ENCODE measurements at places on chromosomes 12 and 14. TPM values are rescaled to one million over a fixed set of nuclear protein-coding genes. Genes with fewer than 3 reads are reported as not detected.

- no peak for DNase-seq
Measured at GRCh38 chr12:20716037-20716436, 20.9 kb downstream of the SLCO1C1 start.

The OR11G2 gene
- not detected for total RNA-seq

The KLHDC1 gene
- total RNA-seq = 3.8 TPM

The ADAMTS20 gene
- not detected for total RNA-seq

The IRAK3 gene
- 8.5 TPM for total RNA-seq

The NID2 gene
- total RNA-seq = 9.7 TPM

The HSPB8 gene
- total RNA-seq = 1.4 TPM

DNA sequence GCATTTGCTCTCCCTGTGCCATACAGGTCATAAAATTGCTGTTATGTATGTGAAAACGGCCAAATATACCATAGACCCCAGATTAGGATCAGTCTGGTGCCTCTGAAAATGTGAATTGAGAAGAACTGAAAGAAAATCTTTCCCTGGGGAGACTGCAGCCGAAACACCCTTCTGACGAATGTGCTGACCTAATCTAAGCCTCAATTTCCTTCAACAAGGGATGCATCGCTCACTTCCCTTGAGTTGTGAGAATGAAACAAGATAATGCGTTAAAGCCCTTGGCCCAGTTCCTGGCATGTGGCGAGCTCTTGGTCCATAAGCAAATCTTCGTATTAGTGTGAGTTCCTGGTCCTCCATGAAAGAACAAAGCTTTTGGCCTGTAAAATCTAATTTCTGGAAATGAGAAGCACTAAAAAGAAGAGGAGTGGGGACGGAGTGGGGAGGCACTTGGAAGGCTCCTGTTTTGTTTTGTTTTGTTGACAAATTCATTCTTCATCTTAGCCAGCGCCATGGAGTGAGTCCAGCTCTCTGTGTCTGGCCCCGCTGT, 49.5 kb upstream of the RTRAF start:
- no peak for DNase-seq

- DNase-seq = no peak
Measured at GRCh38 chr12:112810235-112810917, 18.8 kb downstream of the RPH3A start.

DNA sequence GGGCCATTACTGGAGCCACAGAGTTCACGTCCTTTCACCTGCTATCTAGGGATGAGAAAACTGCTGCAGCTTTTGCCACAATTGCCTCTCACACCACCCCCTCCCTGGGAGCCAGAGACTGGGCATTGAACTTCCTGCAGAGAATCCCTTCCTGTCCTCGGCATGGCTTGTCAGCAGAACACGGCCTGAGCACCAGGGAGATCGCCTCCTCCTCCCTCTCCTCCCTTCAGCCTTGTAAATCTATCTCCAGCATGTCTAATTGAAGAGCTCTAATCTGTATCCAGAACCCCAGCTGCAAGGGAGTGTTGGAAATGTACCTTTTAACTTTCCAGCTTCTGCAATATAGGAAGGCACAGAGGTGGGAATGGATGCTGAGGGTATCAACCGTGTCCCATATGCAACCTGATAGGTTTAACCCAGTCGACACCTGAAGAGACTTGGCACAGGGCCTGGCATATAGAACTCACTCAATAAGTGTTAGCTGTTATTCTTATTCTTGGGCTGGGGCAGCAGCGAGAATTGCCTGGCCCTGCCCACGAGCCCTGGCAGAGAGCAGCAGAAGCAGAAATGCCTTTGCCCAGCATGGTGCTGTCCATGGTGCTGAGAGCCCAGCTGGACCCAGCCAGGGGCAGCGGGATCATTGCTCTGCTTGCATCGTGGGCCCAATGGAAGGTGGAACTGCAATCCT, 26.8 kb downstream of the TMEM63C start:
- DNase-seq = peak; percentile 72

- DNase-seq = no peak
Measured at GRCh38 chr12:27394676-27395075, 51.9 kb upstream of the SMCO2 start.

DNA sequence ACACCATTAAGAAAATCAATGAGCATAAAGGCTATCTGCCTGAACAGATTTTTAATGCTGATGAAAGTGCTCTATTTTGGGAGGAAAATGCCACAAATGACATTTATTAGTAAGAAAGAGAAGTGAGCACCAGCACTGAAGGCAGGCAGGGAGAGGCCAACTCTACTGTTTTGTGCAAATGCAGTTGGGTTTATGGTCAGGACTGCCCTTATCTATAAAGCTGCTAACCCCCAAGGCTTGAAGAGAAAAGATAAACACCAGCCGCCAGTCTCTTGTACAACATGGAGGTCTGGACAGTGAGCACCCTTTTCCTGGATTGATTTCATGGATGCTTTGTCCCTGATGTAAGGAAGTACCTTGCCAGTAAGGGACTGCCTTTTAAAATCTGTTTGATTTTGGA, 246.8 kb upstream of the SFSWAP start:
- no peak for DNase-seq

The SOX5 gene
- not detected for total RNA-seq

GRCh38 chr14:95197551-95197950, 40.2 kb upstream of the DICER1 start:
- DNase-seq = no peak

- no peak for DNase-seq
Measured at GRCh38 chr14:85574853-85575616, 45.1 kb downstream of the FLRT2 start.

DNA sequence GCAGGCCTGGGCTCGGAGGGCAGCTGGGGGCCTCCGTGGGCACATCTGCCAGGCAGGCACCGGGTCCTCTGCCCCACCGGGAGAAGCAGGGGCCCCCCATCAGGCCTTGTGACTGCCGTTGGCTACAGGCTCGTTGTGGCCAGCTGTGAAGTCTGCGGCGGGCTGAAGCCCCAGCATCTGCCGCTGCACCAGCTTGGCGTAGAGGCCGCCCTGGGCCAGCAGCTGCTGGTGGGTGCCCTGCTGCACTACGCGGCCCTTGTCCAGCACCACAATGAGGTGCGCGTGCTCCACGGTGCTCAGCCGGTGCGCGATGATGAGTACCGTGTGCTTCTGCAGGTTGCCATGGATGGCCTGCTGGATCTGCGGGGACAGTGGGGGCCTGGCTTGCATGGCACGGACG, 33.9 kb upstream of the VPS37B start:
- DNase-seq = no peak

DNA sequence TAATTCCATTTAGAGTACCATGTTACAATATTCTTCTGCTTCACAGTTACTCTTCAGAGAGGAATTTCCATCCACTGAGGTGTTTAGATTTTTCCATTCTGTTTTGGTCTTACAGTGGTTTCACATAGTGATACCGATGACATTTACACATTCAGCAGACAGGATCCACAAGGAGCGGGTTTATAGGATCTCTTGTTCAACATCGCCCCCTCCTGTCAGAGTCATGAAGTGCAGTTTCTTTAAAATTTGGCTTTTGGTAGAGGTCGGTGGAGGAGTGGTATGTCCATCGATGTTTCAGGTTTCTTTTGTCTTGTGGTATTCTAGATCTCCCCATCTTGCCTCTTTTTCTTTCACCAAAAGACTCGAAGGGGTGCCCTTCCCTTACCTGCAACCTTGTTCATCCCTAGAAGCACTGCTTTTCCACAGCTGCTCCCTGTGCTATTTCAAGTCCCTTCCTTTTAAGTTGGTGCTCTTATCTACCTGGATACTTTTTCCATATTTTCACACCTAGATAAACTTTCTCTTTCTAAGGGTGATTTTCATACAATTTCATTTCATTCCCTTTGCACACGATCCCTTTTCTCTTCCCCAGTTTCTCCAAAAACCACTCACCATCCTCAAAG, 181.3 kb downstream of the ITPR2 start:
- DNase-seq = peak; percentile 79

- DNase-seq = peak; percentile 87
Measured at GRCh38 chr12:123457980-123458779, at the start of gene SNRNP35. Gene SNRNP35, plus strand, starts transcription at chr12:123458139. Its CDS starts 7,402 bp downstream, at chr12:123465541.

GRCh38 chr14:52950898-52951680, at the start of gene FERMT2:
Gene FERMT2, minus strand, starts transcription at chr14:52951050. Its CDS starts 482 bp downstream, at chr14:52950568.
- DNase-seq = peak; percentile 93

- no peak for DNase-seq
Measured at GRCh38 chr14:104868811-104869572, 3.9 kb downstream of the CEP170B start.

DNA sequence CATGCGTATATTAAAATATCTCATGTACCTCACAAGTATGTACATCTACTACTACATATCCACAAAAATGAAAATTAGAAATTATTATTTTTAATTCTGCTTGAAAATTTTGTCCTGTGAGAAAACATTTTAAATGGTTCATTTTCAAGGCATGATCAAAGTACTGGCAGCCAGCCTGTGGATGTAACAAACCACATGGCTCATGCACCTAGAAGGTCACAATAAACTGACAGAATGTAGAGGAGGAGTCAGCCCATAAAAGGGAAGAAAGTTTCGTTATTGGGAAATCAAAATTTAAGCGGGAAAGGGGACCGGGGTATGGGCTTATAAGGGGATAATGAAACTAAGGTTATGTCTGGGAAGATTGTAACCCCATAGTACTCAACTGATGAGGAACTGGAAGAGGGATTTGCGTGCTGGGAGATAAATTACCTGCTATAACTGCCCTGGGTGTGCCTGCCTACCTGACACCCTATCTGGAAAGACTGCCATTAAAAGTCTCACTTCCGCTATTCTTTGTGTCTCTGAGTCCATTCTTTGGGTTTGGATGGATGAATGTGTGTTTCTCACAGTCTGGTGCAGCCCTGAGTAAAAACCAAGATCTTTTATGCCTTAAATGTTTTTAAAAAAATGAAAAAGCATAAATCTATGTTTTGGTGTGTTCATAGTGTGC, 62.2 kb upstream of the PCED1B start:
- DNase-seq = no peak

GRCh38 chr14:50792634-50793068, 38.3 kb downstream of the NIN start:
- DNase-seq = no peak

The OAS1 gene
- total RNA-seq = 13.5 TPM

The CLEC14A gene
- total RNA-seq = 90.1 TPM

- no peak for DNase-seq
Measured at GRCh38 chr14:84991021-84991420, 538.9 kb upstream of the FLRT2 start.

DNA sequence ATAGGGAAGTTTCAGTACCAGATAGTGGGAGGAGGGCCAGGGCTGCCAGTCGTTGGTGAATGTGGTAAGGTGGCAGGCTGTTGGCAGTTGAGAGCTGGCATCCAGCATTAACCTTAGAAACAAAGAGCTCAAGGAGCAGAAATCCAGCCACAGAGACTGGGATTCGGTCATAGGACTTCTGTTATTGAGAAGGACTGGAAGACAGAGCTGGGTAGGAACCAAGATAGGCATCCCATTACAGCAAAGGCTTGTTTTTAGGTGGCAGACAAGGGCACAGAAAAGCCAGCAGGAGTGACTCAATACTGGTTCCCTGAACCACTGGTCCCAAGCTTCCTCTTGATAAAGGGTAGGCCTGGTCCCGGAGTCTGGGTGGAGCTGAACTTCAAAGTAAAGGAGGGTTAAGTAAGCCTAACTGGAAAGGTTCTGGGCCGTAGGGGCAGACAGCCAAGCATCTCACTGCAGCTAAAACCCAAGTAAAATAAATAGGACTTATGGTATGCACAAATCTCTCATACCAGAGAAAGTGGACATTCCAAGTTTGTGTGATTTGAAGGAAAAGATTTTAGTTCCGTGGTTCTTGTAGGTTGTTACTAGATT, 147.9 kb downstream of the ETV6 start:
- peak; percentile 27 for DNase-seq

The FGD4 gene
- 9.2 TPM for total RNA-seq

DNA sequence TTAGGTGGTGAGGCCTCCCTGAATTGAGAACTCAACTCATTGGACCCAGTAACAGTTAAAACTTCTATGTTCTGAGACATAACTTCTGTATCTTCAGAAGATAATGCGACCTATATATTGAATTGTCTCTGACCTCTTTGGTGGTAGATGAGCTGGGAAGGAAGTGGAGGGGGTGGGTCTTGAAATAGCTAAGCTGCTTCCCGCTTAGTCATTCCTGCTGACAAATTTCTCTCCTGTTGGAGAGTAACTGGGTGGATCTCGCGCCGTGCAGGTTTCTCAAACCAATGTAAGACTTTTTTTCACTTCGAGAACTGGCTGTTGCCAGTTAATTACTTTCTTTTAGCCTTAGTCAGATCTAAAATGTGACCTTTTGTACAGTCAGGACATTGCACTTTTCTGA, 100.8 kb downstream of the PPHLN1 start:
- peak; percentile 93 for DNase-seq

DNA sequence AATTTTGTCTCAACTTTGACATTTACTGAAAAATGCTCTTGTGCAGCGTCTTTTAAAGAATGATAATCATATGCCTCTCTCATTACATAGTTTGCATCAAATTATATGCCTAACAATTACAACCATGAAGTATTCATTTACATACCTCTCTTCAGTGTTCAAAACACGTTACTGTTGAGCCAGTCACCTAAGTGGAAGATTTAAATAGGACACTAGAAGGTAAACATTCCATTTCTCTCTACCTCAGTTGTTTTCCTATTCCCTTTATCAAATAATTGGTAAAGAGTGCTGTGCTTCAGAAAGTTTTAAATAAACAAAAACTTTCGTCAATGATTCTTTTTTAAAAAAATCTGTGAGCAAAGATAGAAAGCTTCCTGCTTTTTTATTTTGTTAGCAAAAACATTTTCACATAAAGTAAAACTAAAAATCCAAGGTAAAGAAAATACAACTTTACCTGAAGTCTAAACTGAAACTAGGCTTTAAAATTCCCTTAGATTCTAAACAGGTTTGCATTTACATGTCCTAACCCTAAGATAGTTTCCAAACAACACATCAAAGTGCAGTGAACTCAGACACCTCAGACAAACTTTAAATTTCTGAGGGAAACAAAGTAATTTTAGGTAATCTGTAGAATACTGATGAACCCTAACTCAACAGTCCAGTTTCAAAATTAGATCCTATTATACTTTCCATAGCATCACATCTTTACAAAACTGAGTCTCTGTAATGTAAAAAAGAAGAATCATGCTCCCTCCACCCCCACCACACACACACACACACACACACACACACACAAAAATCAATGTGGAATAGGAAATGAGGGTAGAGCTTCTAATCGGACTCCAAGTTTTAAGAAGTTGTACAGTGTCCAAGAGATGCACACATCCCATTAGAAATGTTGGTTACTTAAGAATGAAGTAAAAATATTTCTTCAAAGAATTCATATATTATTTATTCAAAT, 46.2 kb downstream of the PAWR start:
- DNase-seq = no peak

The MSI1 gene
- total RNA-seq = not detected

DNA sequence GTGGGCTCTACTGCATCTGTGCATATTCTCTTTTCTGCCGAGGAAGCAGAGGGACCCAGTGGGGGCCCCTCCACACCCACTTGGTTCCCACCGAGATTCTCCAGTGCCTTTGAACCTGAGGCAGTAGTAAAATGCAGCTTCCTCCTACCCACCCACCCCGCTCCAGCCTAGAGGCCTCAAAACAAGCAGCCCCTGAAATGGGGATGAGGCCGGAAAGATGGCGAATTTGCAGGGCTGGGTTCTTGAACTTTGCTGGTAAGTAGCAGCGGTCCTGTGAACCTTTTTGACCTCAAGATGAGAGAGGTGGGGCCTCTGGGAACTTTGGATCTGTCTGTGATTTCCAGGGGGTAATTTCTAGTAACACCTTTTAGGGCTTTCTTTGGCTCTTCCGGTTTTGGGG, 15.4 kb downstream of the PLEKHG3 start:
- DNase-seq = no peak

The MYH7 gene
- total RNA-seq = not detected

Measured in lung microvascular endothelial cell (primary cell).